CD4-positive, alpha-beta T cell (primary cell): ENCODE measurements at places on chromosomes 3 and 15.
A peak's percentile ranks its signal among the peaks of the same experiment; 100 is the strongest.

- H3K4me1 ChIP-seq, result peaks cover 69% of the 10 kb centered on the region
- no peaks in the 10 kb centered on the region for H3K36me3 ChIP-seq
- peak; percentile 75 for DNase-seq
- H3K27me3 ChIP-seq, result no peaks in the 10 kb centered on the region
- H3K27ac ChIP-seq, result peak overlapping the region; percentile 37
- no peak overlapping the region for H3K4me3 ChIP-seq
These were observed 38.0 kb upstream of the XCR1 start for GRCh38 chr3:46065294-46065705.

DNA sequence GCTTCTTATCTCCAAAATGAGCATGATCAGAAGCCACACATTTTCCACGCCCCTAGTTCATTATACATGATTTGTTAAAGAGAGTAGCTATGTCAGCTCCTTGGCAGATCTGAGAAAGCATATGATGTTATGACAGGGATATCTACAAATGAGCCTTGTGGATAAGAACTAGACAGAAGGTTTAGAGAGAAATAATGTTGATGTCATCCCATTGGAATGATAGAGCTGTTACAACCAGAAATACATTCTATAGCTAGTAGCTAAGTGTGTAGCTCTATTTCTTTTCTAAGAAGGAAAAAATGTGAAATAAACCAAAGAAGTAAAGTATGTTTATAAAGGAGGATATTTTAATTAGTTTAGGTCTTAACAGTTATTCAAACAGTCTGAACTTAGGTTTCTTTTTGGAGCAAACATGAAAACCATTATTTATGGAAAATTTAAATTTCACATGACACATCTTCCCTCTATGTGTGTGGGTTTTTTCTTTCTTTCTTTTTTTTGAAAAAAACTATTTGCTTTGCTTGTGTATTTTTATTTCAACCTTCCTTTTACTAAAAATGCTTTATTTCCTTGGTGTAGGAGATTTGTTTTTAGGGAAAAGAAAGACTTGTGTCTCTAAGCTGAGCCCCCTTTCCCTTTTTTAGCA, 167.7 kb downstream of the GHSR start:
- no peak overlapping the region for H3K27ac ChIP-seq
- no peaks in the 10 kb centered on the region for H3K27me3 ChIP-seq
- H3K36me3 ChIP-seq, result no peaks in the 10 kb centered on the region
- H3K4me3 ChIP-seq, result no peak overlapping the region

- H3K27me3 ChIP-seq, result peaks cover 4% of the 10 kb centered on the region
- H3K36me3 ChIP-seq, result no peaks in the 10 kb centered on the region
- no peaks in the 10 kb centered on the region for H3K4me1 ChIP-seq
- H3K27ac ChIP-seq, result no peak overlapping the region
These were observed 156.0 kb upstream of the ROPN1 start for GRCh38 chr3:124147946-124148345.

DNA sequence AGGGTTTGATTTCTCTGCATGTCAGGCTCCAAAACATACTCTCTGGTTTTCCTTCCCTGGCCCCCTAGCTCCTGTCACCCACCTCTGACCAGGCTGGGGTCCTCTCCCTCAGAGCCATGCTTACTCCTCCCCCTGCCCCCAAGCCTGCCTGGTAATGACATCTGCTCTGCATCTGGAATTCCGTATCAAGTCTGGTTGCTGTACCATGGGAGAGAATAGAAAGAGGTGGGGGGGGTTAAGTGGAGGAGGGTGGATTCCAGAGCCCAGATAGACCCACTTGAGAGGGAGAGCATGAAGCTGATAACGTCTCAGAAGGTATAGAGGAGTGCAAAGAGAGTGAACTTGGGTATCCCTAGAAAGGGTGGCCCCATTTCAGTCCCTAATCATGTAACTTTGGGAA, 4.2 kb downstream of the IGDCC4 start:
- peaks cover 39% of the 10 kb centered on the region for H3K27me3 ChIP-seq
- H3K36me3 ChIP-seq, result no peaks in the 10 kb centered on the region

GRCh38 chr3:50650018-50650417, 24.7 kb upstream of the DOCK3 start:
- no peak overlapping the region for H3K4me3 ChIP-seq
- no peaks in the 10 kb centered on the region for H3K27me3 ChIP-seq
- peaks cover 3% of the 10 kb centered on the region for H3K4me1 ChIP-seq
- DNase-seq, result no peak

GRCh38 chr3:121295452-121295851, 250.3 kb downstream of the POLQ start:
- no peak overlapping the region for H3K4me3 ChIP-seq
- no peak overlapping the region for H3K27ac ChIP-seq
- H3K27me3 ChIP-seq, result no peaks in the 10 kb centered on the region

DNA sequence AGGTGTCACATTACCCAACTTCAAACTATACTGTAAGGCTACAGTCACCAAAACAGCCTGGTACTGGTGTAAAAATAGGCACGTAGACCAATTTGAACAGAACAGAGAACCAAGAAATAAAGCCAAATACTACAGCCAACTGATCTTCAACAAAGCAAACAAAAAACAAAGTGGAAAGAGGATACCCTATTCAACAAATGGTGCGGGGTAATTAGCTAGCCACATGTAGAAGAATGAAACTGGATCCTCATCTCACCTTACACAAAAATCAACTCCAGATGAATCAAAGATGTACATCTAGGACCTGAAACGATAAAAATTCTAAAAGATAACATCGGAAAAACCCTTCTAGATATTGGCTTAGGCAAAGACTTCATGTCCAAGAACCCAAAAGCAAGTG, 13.1 kb downstream of the PEAK1 start:
- no peak overlapping the region for H3K27ac ChIP-seq
- no peak for DNase-seq
- H3K4me3 ChIP-seq, result no peak overlapping the region
- no peaks in the 10 kb centered on the region for H3K27me3 ChIP-seq

DNA sequence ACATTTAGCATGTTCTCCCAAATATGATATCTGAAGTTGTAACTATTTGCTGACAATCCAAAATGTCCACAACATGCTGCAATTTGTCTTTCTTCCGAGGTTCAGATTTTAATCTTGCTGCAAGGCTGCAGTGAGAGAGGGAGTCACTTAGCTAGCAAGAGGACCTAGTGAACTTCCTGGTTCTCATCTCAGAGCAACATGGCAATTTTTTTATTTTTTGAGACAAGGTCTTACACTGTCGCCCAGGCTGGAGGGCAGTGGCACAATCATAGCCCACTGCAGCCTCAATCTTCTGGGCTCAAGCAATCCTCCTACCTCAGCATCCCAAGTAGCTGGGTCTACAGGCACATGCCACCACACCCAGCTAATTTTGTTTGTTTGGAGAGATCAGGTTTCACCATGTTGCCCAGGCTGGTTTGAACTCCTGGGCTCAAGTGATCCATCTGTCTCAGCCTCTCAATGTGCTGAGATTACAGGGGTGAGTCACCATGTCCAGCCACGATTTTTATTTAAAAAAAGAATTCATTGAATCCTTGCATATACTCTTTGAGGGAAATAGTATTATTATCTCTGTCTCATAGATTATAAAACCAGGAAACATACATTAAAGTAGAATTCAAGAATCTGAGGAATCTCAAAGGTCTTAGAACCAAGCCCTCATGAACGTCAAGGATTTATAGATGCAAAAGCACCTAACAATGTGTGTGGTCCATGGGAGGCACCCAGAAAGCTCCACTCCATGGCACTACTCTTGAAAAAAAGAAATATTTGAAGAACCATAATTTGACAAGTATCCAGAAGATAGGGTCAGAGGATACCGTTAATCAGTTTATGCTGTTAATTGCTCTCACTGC, 9.1 kb downstream of the HDC start:
- no peak for DNase-seq
- H3K4me3 ChIP-seq, result no peak overlapping the region
- H3K36me3 ChIP-seq, result no peaks in the 10 kb centered on the region
- H3K27me3 ChIP-seq, result no peaks in the 10 kb centered on the region
- peaks cover 9% of the 10 kb centered on the region for H3K4me1 ChIP-seq

GRCh38 chr15:89822951-89823711, 8.5 kb upstream of the ANPEP start:
- no peaks in the 10 kb centered on the region for H3K4me1 ChIP-seq
- peaks cover 2% of the 10 kb centered on the region for H3K27me3 ChIP-seq
- H3K4me3 ChIP-seq, result no peak overlapping the region
- DNase-seq, result no peak
- no peak overlapping the region for H3K27ac ChIP-seq

- H3K27ac ChIP-seq, result no peak overlapping the region
- H3K27me3 ChIP-seq, result no peaks in the 10 kb centered on the region
- H3K36me3 ChIP-seq, result no peaks in the 10 kb centered on the region
- H3K4me3 ChIP-seq, result no peak overlapping the region
These were observed 121.7 kb upstream of the SPRED1 start for GRCh38 chr15:38130740-38131498.

- no peaks in the 10 kb centered on the region for H3K27me3 ChIP-seq
- peaks cover 60% of the 10 kb centered on the region for H3K4me1 ChIP-seq
- peaks cover 11% of the 10 kb centered on the region for H3K36me3 ChIP-seq
- no peak overlapping the region for H3K4me3 ChIP-seq
- H3K27ac ChIP-seq, result no peak overlapping the region
These were observed 6.5 kb downstream of the SQOR start for GRCh38 chr15:45641374-45641781.

- H3K27me3 ChIP-seq, result no peaks in the 10 kb centered on the region
- no peak overlapping the region for H3K27ac ChIP-seq
- DNase-seq, result no peak
- H3K36me3 ChIP-seq, result no peaks in the 10 kb centered on the region
- H3K4me3 ChIP-seq, result no peak overlapping the region
These were observed 208.7 kb downstream of the RAP2B start for GRCh38 chr3:153370680-153371079.

- no peaks in the 10 kb centered on the region for H3K4me1 ChIP-seq
- DNase-seq, result no peak
These were observed 57.3 kb downstream of the DIPK2A start for GRCh38 chr3:144028798-144029411.

GRCh38 chr3:18246336-18247060, 178.6 kb downstream of the SATB1 start:
- H3K4me1 ChIP-seq, result no peaks in the 10 kb centered on the region
- no peak for DNase-seq
- H3K27ac ChIP-seq, result no peak overlapping the region
- no peaks in the 10 kb centered on the region for H3K36me3 ChIP-seq

DNA sequence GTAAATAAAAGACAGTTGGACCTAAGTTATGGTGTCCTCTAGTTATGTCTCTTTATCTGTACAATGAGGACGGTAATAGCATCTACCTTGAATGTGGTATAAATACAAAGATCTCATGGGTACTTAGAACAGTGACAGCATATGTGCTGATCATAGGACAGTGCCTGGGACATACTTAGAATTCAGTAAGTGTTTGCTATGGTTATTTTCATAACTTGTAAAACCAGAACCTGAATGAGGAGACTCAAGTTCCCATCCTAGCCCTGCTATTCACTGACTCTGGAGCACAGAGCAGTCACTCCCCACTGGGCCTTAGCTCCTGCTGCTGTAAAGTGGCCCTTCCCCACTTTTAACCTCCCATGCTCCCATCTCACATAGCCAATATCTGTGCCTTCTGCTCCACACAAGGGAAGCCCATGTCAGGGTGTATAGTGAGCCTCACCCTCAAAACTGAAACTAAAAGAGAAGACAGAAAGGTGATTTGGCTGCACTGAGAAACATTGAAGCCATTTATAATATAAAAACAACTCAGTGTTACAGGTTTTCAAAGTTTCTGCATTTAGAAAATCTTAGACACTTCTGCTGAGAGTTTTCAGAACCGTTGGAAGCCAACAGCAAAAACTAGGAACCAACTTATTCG, 225.4 kb upstream of the UBE2E2 start:
- no peaks in the 10 kb centered on the region for H3K4me1 ChIP-seq
- no peak overlapping the region for H3K27ac ChIP-seq
- no peaks in the 10 kb centered on the region for H3K27me3 ChIP-seq
- no peak overlapping the region for H3K4me3 ChIP-seq
- H3K36me3 ChIP-seq, result no peaks in the 10 kb centered on the region

- H3K27me3 ChIP-seq, result no peaks in the 10 kb centered on the region
- no peak overlapping the region for H3K27ac ChIP-seq
- no peaks in the 10 kb centered on the region for H3K4me1 ChIP-seq
- no peak overlapping the region for H3K4me3 ChIP-seq
- no peaks in the 10 kb centered on the region for H3K36me3 ChIP-seq
- DNase-seq, result no peak
These were observed 41.3 kb downstream of the WHAMM start for GRCh38 chr15:82850731-82851130.

DNA sequence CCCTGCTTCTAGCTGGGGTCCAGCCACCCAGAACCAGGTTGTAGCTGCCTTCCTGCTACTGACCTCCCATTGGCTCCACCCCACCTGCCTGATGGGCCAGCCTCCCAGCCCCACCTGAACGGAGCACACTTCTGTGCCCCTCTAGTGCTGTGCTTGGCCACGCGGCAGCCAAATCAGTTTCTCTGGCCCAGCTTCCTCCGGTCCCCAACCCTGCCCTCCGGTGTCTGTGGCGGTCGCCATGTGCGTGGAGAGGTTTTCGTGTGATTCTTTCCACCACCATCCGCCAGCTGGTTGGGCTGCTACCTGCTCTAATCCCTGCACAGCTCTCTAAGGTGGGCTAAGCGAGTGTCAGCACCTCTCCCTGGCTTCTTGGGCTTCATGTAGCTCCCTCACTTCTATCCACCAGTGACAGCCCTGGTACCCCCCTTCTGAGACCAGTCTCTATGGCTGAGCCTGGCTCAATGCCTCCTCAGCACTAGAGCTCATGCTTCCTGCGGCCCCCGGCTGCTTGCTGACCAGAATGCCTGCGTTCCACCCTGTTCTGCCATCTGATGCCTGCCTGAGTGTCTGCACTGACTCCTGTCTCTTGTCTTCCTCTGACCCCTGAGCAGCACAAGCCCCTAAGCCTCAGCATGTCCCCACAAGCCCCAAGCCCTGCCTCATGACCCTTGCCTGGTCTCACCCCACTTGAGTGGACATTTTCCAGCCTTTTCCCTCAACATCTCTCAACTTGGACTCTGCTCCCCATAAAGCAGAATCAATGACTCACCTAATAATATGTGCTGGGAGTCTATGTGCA, 23.2 kb upstream of the MAGEF1 start:
- H3K27me3 ChIP-seq, result peaks cover 7% of the 10 kb centered on the region
- no peak for DNase-seq
- no peak overlapping the region for H3K27ac ChIP-seq

DNA sequence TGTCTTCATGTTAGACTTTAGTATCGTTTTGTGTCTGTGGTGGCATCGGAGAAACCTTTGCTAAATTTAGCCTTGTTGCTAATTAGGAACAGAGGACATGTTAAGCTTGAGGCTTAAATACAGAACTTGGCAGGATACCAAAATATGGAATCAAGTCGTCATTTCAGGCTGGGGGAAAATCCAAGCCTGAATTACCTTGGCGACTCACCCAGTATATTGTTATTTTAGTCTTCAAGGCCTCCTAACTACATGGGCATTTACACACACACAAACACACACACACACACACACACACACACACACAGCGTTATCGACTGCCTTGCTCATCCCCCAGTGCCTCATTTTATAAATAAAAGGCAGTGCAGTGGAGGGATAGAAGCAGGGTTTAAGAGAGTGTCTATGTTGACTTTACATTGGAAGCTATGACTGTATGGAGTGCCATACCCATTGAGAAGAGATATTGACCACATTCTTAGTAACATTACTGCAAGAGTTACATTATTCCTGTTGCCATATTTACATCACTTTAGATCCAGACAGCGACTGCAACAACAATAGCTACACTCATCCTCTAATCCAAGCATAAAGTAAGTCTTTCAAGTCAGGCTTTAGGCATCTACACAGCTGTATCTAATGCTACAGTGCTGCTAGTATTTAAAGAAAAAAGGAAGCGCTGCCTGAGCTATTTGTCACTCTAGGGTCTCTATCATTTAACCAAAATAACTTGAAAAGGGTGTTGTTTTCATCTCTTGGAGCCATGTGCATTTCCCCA, 210.8 kb upstream of the SEMA6D start:
- H3K4me3 ChIP-seq, result no peak overlapping the region
- DNase-seq, result no peak
- no peaks in the 10 kb centered on the region for H3K27me3 ChIP-seq
- H3K4me1 ChIP-seq, result no peaks in the 10 kb centered on the region
- H3K27ac ChIP-seq, result no peak overlapping the region
- no peaks in the 10 kb centered on the region for H3K36me3 ChIP-seq
